PC-9 (cell line): ENCODE measurements at places on chromosomes 3 and 15.

DNA sequence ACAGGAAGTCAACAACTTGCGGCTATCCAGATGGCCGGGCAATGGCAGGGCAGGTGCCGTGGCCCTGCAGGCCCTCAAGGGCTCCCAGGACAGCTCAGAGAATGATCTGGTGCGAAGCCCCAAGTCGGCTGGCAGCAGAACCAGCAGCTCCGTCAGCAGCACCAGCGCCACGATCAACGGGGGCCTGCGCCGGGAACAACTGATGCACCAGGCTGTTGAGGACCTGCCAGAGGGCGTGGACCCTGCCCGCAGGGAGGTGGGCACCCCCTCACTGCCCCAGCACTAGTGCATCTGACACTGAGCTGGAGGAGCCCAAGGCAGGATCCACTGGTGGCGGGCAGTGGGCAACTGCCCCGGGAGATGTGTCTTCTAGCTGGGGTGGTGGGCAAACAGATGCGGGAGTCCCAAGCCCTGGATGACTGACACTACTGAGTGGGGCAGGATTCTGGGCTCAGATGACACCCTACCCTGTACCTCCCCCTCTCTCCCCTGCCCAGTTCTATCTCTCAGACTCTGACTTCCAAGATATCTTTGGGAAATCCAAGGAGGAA, 15.9 kb downstream of the VILL start:
- no peak for DNase-seq

DNA sequence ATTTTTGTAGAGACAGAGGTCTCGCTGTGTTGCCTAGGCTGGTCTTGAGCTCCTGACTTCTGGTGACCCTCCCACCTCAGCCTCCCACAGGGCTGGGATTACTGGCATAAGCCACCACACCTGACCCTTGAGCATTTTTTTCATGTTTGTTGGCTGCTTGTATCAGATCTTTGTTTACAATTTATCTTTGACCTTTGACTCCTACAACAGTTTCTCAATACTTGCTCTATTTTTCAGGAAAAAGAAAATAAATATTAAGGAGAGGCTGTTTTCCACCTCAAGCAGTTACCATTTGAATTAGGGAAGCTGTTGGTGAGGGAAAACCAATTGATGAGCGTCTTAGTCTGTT, 44.5 kb downstream of the LIMD1 start:
- DNase-seq, result no peak

DNA sequence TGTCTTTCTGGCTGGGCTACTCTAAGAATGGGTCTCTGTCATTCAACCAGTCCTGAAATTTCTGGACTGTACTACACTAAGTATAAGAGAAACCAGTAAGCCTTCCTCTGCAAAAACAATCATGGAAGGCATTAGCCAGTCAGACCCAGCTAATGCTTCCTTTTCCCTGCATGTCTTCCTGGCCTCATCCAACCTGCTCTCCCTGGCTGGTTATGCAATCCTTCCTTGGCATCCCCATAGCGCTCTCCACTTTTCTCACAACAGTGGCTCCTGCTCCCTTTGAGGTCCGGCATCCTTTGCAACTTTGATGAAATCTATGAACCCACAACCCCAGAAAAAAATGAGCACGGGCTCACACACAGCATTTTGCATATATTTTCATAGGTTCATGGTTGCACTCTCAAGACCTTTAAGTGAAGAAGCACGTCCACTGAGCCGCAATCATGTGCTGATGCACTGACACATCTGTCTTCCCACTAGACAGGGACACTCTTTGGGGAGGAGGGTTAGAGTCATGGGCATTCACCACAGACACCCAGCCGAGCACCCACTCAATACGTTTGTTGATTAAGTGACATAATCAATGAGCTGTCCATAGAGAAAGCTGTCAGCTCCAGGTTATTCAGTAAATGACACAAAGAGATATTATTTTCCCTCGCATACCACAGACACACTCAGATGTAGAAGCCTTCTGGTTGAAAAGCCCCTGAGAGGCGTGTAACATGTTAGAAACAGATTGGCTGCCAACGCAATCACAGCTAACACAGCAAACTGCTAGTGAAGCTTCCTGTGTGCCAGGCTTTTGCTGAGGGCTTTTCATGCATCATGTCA, 66.7 kb downstream of the PLD1 start:
- no peak for DNase-seq

- DNase-seq, result no peak
Observed at GRCh38 chr3:24588629-24589512, 94.2 kb upstream of the THRB start.

DNA sequence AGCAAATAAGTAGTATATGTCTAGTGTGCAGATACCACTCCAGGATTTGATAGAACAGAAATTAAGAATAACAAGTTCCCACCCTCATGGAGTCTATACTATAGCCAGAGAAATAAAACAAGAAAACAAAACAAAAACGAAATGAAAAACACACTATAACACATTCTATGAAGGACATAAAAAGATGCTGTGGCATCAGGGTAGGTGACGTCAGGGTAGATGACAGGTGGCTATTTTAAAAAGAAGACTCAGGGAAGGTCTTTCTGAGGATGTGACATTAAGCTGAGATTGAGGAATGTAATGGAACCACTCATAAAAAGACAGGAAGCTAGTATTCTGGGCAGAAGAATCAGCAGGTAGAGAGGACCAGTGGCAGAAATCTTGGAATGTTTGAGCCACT, 469.6 kb downstream of the RAP2B start:
- DNase-seq, result no peak

GRCh38 chr3:114525278-114525677, 231.4 kb downstream of the TIGIT start:
- no peak for DNase-seq

GRCh38 chr3:177882124-177882648, 654.0 kb upstream of the KCNMB2 start:
- no peak for DNase-seq

GRCh38 chr15:76978522-76979330, 16.2 kb upstream of the PSTPIP1 start:
- DNase-seq, result no peak

GRCh38 chr15:80509800-80510199, 105.6 kb downstream of the ARNT2 start:
- no peak for DNase-seq

GRCh38 chr15:95522533-95522932, 808.0 kb upstream of the NR2F2 start:
- DNase-seq, result no peak

DNA sequence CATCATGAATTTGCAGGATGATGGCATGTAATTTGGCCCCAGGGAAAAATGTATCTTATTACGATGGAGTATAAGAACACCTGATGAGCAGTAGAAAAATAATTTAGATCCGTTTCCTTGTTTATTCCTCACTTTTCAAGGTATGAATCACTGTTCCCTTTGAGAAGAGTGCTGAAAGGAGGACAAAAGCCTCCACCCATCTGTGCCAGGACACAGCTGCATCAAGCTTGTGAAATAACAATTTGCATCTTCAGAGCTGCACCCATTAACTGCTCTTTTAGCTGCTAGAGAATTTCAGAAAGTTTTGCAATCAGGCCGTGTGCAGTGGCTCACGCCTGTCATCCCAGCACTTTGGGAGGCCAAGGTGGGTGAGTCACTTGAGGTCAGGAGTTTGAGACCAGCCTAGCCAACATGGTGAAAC, 9.6 kb downstream of the CLDND1 start:
- DNase-seq, result peak; percentile 81

DNA sequence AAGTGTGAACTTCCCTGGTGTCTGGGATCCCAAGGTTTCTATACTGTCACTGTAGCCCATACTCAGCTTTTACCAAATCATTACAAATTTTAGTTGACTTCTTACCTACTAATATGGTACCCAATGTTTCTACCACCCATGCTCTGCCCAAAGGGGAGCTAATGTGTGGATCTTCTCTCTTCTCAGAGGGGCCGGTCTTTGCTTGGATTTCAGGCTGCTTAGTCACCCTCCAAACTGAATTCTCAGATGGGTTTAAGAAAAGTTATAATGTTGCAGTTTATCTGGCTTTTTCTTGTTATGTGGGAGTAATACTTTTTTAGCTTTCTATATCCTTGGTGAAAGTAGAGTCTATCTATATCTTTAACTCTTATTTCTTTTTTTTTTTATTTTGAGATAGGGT, 67.1 kb upstream of the AKAP13 start:
- DNase-seq, result no peak

DNA sequence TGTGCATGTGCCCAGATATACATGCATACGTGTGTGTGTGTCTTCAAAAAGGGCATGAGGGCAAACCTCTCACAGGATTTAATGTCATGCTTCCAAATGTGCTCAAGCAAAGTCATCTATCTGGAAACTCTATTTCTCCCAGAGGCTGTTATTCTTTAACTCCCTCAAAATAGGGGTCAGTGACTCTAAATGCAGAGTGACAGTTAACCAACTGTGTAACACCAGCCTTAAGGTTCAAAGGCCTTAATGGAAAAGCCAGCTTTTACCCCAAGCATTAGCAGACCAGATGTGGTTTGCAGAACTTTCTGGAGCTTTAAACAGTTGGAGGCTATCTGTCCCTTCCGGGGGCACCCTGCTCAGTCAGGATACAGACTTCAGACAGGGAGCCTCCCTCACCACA, 70.4 kb upstream of the SLC7A14 start:
- DNase-seq, result no peak

- no peak for DNase-seq
Observed at GRCh38 chr15:53384417-53384816, 375.0 kb downstream of the WDR72 start.

DNA sequence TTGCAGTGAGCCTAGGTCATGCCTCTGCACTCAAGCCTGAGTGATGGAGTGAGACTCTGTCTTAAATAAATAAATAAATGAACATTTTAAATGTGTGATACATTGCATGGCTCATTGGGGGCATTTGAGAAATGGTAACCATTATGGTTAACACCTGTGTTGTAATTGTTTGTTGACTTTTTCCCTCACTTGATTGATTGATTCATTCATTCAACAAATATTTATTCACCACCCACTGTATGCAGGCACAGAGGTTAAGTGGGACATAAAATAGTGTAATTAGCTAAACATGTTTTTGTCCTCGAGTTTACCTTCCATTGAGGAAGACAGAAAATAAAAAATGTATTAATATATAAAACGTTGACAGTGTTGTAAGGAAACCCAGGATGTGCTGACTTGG, 127.1 kb upstream of the ANKRD28 start:
- no peak for DNase-seq

DNA sequence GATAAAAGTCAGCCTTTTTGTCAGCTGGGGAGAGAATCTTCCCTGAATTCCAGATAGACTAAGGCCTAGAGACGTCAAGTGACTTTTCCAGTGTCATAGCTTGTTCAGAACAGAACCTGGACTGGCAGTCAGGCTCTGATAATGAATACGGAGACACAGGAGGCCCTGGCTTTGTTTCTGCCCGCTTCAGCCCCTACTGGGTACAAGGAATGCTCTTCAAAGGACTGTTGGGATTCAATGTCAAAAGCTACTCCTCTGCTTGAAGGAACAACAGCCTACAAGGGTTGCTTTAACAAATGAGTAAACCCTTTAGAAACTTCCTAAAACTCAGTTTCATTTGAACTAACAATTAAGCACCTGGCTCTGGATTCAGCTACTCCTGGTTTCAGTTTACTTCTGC, 412.3 kb downstream of the OXSM start:
- DNase-seq, result no peak

DNA sequence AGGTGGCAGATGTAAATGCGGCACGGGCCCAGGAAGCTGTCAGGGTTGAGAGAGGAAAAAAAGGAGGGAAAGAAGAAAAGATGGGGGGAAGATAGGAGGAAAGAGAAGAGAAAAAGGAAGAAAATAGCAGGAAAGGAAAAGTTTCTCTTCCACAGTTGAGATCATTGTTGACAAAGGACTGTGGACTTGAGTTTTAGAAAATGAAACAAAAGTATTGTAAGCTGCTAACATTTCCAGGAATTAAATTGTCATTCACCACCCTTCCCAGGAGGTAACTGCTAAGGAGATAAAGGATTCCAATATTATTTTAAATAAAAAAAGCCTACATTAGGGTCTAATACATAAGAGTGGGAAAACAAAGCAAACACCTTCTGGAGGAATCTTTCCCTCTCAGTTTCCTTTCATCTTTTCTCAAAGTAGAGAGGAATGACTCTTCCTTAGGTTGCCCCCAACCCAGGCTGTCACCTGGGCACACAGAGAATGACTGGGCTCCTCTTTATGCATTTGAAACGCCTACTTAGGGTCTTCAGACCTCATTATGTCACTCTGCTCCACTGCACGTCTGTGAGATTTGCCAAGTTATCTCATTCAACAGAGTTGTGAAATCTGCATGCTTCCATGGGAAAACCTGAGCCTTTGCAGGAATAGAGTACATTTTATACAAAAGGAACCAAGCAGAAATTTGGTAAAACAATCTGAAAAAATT, 194.0 kb downstream of the TNIK start:
- DNase-seq, result peak; percentile 33

- DNase-seq, result no peak
Observed at GRCh38 chr3:55623786-55624185, 136.7 kb upstream of the WNT5A start.

GRCh38 chr3:46293991-46294833, 52.0 kb downstream of the CCR3 start:
- no peak for DNase-seq

- DNase-seq, result peak; percentile 47
Observed at GRCh38 chr3:151856118-151856517, 17.3 kb upstream of the SUCNR1 start.

DNA sequence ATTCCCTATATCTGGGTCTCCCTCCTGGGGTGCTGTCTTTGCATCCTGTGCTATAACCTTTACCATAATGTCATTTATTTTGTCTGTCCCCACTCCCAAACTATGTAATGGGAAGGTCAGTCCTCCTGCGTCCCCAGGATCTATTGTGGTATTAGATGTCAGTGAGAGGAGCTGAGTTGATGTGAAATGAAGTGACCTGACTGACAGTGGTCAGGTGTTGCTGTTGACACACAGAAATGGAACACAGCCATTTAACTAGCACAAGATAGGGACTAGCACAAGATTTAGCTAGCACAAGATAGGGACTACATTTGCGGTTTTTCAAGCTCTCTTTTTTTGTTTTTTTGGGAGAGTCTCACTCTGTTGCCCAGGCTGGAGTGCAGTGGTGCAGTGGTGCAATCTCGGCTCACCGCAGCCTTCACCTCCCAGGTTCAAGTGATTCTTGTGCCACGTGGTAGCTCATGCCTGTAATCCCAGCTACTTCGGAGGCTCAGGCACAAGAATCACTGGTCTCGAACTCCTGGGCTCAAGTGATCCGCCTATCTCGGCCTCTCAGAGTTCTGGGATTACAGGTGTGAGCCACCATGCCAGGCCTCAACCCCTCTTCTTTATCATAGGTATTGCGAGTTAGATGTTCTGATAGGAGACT, 5.2 kb downstream of the NGRN start:
- no peak for DNase-seq
